ENCODE measurements at places on chromosomes 12 and 14.

- DNase-seq: no peak
These were observed 59.6 kb downstream of the ZFP36L1 start for GRCh38 chr14:68733086-68733914.

DNA sequence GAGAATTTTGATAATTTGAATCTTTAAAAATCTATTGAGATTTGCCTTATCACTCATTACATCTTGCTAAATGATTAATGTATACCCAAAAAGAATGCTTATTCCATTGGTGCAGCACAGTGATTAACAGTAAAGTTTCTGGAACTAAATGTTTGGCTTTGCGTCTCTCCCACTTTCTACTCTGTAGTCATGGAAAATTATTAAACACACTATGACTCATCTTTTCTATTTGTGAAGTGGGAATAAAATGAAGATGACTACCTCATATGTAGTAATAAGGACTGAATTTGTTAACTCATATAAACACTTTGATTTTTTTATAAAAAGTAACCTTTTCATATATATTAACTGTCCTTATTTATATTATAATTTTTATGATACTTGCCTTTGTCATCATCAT is 118.1 kb downstream of the RERGL start:
- DNase-seq: no peak

DNA sequence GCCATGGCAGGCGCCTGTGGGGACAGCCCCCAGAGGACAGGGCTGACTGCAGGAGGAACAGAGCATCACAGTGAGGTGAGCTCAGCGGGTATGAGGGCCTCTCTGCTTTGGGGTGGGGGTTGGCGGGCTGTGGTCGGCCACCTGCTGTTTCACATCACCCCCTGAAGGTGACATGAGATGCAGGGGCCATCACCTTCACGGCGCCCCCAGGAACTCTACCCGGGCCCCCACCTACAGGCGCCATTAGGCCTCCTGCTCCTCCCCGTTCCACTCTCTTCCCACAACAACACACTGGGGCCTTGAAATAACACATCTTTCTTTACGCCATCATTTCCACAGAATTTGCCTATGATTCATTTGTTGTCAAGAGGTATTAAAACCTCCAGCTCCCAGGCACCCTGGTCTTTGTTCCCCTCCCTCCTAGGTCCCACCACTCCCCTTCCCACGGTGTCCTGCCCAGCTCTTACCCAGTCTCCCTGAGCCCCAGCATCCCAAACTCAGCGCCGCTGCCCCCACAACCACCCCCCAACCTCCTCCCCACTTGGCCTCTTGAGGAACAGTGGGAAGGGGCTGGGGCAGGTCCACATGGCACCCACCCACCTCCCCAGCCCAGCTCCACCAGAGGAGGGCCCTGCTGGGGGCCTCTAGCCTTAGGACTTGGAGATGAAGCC is 12.7 kb upstream of the HDAC7 start:
- DNase-seq: peak; percentile 60

DNA sequence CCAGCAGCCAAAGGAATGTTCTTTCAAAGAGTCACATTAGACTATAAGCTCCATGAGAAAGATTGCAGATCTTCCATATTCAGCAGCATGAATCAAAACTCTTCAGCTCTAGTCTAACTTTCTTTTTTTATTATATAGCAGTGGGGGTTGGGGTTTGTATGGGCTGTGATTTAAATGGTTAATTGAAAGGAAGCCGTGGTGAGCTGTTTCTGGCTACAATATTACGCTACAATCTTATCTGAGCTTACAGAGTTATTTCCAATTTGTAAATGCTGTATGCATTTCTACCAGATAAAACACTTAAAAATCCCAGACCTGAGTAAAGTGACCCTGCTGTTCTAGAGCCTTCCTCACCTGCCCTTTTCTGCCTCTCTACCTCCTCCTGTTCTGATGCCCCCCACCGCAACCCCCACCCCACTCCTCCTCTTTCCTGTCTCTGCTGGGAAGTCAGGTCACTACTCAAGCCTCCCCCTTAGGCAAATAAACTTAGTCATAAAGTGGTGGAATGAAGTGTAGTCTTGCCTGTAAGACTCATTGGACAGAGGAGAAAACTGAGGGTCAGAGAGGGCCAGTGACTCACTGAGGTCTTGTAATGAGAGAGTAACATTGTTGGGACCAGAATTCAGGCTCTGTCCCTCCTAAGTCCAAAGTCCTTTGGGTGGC is 1089.5 kb downstream of the BCL11B start:
- DNase-seq: peak; percentile 60

DNA sequence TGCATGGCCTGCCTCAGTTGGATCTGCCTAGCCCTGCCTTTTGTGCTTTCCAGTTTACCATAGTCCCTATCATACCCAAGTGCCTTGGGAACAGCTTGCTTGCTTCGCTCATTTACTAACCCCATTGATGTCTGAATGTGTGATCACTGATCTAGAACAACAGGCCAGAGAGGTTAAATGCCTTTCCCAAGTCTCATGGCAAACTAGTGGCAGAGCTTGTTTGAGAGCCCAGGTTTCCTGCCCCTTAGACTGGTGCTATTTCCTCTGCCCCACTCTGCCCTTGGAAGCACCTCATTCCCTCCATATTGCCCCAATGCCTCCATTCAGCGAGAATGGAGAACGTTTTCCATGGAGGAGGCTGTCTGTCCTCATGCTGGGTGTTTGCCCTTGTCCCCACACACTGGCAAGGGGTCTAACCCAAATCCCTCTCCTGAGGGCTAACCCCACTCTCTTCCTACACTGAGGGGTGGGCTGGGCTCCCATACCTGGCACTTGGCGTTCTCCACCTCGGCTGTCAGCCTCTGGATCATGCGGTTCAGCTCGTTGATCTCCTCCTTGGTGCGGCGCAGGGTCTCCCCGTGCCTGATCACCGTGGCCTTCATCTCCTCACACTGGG is 19.8 kb downstream of the KRT7 start:
- no peak for DNase-seq

DNA sequence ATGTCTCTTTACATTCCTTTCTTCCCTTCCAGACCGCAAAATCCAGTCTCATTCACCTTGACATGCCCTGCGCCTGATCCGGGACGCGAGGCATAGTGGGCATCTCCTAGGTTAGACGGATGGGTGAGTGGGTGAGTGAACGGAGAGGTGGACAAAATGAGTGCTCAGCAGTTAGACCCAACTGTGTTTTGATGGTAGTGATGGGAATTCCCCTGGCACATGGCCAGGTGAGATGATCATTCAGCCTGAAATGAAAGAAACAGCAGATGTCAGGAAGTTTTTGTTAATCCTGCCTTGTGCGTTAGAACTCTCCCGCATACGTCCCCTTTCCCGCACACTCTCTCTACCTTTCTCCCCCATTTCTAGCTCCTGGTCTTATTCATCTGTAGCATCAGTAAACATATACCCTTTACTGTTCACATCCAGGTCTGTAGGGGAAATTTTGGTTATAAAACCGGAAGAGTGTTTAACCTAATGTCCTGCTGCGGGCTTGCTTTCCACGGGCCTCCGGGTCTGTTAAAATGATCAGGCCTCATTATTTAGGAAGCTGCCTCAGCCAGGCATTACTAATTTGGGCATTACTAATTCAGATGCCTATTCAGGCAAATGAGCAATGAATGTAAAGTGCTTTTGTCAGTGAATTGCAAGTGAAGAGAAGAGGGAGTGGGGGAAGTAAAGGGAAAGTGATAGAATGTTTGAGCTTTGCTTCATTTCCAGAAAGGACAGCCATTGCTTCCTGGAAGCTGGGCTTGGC is 172.8 kb downstream of the ETV6 start:
- DNase-seq: peak; percentile 41

DNA sequence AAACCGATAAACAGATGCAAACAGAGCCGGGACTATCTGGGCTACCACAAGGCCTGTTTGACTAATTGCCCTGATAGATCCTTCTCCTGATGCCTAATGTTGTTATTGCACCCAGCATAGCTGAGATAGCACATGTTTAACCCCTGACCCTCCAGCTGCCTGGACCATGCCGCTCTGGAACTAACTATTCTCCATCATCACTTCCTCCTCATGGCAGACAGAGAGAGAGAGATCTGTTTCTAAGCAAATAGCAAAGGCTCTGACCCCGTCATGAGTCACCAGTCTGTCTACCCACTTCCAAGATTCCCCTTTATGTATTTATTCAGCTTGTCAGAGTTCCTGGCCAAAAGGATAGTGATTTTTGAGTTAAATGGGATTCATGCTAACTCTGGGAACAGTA is 58.2 kb upstream of the FLRT2 start:
- no peak for DNase-seq

Measured in activated CD4-positive, alpha-beta T cell treated with anti-CD3 and anti-CD28 coated beads for 24 hours (primary cell).